B cell (primary cell): ENCODE measurements at places on chromosomes 4 and X. TPM values are rescaled to one million over a fixed set of nuclear protein-coding genes. Genes with fewer than 3 reads are reported as not detected.

DNA sequence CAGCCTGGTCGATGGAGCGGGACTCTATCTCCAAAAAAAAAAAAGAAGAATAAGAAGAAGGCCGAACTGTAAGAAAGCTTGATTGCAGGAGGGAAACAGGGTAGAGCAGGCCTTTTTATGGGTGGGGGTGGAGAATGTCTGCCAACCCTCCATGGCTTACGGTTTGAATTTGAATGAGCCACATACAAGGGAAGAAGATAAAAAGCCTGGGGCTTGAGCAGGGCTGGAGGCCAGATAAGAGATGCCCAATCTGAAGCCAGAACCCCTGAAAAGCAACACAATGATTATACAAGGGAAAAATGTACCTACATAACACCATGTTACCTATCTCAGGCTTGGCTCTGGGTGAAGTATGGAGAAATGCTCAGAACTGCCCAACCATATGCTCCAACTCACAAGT is 57.3 kb upstream of the TRIM2 start:
- DNase-seq, result no peak

- DNase-seq, result no peak
These were observed 1120.2 kb downstream of the ARAP2 start for GRCh38 chr4:35124106-35124505.

DNA sequence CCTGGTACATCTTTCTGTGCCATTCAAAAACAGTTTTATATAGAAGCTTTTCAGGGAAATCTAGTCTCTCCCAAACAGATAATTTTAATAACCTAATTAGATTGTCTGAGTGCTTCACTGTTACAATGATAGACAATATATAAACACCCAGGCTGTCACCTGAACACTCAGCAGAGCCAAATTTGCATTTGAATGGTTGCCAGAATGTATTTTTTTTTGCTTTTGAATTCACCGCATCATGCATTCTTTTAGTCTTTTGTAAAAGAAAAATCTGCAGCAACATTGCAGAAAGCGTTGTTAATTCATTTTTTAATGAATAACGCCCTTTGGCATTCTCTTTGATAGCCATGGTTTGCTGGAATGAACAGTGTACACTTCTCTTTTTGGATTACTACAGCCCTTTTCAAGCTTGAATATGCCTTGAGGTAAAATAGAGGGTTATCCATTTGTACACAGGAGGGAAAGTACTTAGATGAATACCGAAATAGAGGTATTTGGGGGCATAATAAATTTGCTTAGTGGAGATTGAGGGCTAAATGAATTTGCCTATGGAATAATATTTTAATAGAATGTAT is 175.0 kb upstream of the EPHA5 start:
- DNase-seq, result no peak

DNA sequence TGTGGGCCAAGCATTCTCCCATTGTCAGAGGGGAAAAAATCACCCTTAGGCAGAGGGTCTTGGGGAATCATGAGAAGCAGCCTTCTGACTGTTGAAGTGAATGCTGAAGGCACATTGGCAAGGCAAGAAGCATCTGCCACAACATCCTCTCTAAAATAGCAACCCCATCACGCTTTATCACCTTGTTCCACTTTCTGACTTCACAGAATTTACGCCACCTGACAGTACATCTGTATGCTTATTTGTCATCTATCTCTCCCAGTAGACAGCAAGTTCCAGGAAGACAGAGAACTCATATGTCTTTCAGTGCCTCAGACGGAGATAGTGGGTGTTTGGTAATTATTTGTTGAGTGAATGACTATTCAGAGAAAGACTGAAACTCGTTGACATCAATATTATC is 68.4 kb upstream of the SCML1 start:
- no peak for DNase-seq

DNA sequence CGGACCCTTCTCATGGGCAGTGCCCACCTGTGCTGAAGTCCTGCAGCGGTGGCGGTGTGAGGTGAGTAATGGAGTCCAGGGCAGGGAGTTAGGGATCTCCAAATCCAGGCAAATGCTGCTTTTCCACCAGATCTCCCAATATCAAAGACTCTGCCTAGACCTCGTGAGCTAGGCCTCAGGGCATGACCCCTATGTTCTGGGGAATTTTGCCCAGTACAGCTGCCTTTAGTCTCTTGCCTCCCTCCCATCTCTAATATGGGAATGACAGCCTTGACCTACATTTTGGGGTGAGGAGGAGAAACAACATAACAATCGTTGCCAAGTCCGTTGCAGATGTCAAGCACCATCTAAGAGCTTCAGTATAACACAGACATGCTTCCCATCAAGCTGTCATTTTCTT is 7.3 kb downstream of the PAK3 start:
- no peak for DNase-seq

DNA sequence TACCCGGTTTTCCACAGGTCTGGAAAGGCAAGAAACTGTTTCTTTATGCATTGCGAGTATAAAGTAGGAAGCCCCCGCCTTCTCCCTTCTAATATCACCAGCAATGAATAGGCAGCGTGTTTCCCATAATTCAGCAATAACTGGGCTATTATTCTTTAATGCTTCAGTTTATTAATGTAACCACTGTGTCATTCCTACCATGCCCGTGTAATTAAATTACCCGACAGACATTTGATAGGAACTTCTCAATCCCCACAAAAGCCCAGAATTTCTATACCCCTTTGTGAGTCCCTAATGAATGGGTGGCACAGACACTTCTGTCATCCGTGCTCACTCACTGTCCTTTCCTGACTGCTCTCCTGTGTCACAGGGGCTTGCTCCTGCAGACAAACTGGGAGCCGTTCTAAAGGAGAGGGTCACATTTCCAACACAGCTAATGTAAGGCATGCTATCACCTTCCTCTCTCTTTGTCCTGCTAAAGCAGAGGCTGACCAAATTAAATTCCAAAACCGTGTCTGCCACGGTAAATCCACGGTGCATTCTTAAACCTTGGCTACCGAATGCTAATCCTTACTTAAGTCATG is 108.5 kb upstream of the MID1 start:
- no peak for DNase-seq

Gene SMR3B
- not detected in 2 replicates for total RNA-seq

Gene PITX2
- total RNA-seq, result not detected in 2 replicates
